ENCODE measurements at places on chromosomes 7 and 10.

DNA sequence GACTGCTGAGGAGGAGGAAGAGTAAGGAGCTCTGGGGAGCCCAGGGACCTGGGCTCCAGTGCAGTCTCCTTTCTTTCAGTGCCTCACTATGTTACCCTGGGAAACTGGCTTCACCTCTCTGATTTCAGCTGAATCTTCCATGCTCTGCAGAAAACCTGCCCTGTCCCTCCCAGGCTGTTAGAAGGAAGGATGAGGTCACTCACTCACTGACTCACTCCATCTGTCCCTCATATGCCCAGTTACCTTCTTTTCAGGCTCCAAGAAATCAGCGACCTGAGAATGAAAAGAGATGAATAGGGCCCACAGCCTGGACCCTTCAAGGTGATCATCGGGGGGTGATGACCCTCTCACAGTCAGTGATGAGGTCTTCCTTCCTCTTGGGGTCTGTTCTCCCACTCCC is 481 bp downstream of the SFTPA2 start:
- no peak for DNase-seq

GRCh38 chr7:21365866-21366624 is 61.8 kb upstream of the SP4 start:
- DNase-seq: peak; percentile 32

- no peak for DNase-seq
Measured at GRCh38 chr10:32065856-32066255, 9.6 kb upstream of the KIF5B start.

- no peak for DNase-seq
Measured at GRCh38 chr7:158073845-158074840, 513.5 kb downstream of the PTPRN2 start.

DNA sequence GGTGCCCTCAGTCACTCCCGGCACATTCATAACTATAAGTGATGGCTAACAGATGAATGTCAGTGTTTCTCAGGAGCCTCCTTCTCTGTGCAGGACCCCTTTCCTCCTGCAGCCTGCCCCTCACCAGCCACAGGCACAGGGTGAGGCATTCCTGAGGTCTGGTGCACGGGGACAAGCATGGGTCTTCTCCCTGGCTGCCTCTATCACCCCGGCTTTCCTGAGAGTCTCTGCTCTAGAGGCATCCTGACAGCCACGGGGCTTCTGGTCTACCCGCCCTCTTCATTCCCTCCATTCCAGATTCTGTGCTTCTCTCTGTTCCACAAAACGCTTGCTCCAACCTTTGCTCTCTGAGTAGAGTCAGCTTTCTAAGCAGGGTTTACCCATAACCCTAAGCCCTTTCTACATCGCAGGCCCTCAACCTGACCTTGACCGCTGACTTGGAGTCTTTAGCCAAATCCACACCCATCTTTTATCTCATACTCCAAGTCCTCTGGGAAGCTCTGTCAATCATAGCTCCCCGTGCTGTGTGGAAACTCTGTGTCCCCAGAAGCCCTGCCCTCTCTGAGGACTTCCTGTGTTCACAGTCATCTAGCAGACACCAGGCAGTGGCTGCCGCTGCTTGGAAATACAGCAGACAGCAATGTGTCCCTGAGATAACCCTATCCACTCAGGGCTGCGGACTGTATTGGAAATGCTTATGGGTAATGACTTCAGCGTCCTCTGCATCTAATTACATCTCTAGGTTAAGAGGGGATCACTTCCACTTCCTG is 159.0 kb downstream of the SFMBT2 start:
- DNase-seq: no peak

DNA sequence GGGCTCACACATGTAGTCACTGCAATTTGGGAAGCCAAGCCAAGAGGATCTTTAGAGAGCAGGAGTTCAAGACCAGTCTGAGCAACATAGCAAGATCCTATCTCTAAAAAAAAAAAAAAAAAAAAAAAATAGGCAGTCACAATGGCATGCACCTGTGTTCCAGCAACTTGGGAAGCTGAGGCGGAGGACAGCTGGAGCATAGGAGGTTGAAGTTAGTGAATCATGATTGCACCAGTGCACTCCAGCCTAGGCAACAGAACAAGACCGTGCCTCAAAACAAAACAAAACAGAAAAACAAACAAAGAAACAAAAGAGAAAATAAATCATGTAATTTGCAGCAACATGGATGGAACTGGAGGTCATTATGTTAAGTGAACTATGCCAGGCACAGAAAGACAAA is 33.6 kb upstream of the BICC1 start:
- no peak for DNase-seq

All from stomach (tissue), 19 donors.